ENCODE measurements at places on chromosomes 5 and 9. TPM values are rescaled to one million over a fixed set of nuclear protein-coding genes. Genes with fewer than 3 reads are reported as not detected.

DNA sequence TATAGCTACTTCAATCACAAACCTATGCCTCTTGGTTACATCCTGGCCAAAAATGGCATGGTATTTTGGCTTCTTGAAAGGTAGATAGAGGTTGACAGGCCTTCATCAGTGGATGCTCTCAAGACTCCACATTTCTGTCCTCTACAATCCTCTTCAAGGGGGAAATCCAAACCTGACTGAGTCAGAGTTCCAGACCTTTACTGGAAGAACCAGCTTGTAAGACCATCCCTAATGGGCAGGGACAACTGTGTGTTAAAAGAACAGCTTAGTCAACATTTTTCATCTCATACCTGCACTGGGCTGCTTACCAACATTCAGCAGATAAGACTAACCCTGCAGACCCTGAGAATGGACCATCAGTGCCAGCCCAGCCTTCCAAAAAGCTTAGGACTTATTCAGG, 155.7 kb downstream of the CDK5RAP2 start:
- DNase-seq = no peak

DNA sequence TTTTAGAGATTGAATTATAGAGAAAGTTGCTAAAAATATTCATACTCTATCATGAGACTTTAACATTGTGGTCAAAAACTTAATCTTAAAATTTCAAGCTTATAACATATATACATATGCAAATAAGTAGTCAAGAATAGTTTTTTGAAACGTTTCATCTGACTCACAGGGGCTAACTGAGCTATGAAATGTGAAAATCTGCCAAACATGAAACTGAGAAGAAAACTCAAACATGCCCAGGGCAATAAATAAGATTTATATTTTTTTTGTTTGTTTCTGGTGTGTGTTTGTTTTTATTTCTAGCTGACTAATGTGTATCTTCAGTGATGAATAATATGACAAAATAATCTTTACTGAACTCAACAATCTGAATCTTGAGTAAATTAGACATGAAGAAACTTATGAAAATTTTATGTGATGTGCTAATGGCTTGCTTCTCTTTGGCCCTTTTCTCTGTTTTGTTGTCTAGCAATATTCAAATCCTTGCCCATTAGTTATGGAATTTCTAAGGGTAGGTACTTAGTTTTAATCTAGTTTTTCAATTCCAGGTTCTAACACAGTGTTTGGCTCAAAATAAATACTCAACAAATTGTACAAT, 99.9 kb downstream of the FAM174A start:
- DNase-seq = no peak

The IFNA7 gene
- not detected for total RNA-seq

DNA sequence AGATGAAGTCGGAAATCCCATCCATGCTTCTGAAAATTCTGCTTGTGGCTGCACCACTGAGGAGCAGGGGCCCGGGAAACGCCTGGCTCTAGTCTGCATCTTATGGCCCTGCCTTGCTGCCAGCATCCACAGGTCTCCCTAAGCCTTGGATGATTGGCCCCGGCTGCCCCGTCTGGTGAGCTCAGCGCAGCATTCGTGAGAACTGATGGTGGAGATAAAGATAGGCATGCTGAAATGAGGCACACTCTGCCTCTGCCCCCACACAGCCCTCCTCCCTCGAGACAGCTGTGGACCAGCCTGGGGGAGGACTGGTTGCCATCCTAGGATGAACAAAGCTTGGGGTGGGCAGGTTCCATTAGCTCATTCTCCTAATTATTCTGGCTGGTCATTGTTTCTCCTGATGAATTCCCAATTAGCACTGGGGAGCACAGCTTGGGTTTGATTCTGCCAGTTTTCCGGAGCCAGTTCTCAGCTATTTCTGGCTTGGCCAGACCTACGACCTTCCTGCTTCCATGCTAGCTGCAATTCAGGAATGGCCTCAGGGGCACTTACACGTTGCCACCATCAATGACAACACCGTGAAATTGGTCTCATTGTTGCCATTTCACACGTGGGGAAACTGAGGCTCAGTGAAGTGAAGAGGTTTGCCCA, 62.8 kb upstream of the CPEB4 start:
- no peak for DNase-seq

GRCh38 chr5:43420241-43420640, 8.1 kb upstream of the CCL28 start:
- DNase-seq = no peak

DNA sequence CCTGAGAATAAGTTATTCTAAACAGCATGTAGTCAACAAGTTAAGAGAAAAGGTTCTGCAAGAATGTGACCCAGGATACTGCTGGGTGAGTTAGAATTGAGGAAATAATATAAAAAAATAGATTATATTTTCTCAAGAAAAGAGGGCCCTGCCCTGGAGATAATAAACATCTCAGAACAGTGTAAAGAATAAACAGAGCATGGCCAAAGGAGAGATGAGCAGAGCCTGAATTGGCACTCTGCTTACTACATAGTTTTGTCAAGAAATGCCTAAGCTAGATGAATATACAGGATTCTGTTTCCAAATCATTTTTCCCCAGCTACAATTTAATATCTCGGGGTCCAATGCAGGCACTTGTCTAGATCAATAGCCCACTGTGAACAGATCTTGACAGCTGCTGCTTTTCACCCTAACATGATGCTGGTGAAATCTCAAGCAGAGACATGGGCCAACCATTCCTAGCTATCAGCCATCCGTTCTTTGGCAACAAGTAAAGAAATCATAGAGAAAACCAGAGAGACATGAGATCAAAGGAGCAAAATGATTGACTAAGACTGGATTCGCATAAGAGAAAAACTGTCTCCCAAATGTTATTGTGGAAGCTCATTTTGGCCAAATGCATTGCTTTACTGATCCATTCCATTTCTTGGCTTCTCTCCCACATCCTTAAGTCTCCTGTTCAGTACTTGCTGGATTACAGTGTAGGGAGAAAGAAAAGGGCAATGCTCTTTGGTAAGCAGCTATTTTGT, 173.2 kb downstream of the PRELID2 start:
- no peak for DNase-seq

The SPATA31C1 gene
- total RNA-seq = not detected
